ENCODE measurements at places on chromosomes 12 and 14. TPM values are rescaled to one million over a fixed set of nuclear protein-coding genes. Genes with fewer than 3 reads are reported as not detected.

The C12orf42 gene
- total RNA-seq = not detected

The NGB gene
- total RNA-seq = not detected

The ZDHHC22 gene
- total RNA-seq = not detected

- DNase-seq = peak; percentile 29
Measured at GRCh38 chr12:77133566-77133965, 68.2 kb upstream of the E2F7 start.

GRCh38 chr14:73759183-73759713 lies 45.1 kb upstream of the PNMA1 start:
- peak; percentile 73 for DNase-seq

DNA sequence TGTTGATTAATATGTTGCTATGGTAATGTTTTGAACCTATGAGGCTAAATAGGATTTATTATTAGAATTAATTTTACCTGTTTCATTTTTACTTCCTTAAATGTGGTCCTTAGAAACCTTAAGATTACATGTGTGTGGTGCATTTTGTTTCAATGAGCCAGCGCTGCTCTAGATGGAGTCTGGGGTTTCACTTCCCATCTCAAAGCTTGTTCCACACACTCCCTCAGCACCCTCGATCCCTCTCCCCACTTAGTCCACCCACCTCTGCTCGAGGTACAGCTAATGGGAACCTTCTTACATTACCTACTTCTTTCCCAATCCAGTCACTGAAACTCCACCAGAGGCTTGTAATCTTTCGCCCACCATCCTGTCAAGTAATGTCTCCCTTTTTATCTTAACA lies 205.2 kb downstream of the PAX9 start:
- DNase-seq = no peak

DNA sequence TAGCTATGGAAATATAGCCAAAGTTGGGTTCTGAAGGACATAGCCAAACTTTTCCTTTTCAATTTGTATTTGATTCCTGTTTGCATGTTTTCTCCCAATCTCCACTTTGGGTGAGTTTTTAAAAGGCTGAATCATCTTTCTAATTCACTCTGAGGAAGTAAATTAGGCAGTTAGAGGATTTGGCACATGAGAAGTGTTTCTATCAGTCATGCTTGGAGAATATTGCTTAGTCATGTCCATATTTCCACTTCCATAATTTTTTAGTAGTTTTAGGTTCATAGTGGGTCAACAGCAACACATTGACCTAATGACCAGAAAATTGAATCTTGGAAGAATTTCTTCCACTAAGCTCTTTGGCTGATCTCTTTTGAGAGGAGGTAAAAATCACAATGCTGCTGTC lies 21.8 kb downstream of the IRAK3 start:
- DNase-seq = no peak
